Uterus (tissue), 4 donors: ENCODE measurements at places on chromosomes 2 and 18. TPM values are rescaled to one million over a fixed set of nuclear protein-coding genes. Genes with fewer than 3 reads are reported as not detected.
A peak's percentile ranks its signal among the peaks of the same experiment; 100 is the strongest.

DNA sequence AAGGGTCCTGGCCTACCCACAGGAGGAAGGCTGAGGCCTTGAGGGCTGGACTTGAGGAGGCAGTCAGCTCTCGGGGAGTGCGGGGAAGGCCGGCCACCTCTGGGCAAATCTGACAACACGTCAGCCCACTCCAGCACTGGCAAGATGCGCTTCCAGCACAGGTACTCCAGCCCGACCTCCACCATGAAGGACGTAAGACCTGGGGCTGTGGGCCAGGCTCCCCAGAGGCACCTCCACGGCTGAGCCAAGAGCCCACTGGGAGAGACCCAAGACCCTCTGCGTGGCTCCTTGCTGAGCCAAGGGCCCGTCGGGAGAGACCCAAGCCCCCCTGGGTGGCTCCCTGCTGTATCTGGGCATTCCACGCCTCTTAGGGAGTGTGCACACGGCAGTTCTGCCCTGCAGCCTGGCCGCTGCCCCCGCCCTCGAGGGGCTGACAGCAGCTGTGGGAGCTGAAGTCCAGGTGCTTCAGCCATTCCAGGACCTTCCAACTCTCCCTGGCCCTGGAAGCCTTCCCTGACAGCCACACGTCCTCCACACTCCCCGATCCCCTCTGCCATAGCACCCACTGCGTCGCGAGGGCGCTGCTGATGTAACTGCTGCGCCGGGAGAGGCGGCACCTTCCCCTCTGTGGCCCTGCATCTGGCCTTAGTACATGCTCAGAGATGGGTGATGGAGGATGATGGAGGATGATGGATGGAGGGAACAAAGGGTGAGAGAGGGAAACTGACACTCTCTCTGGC, 50.2 kb downstream of the BIN1 start:
- H3K4me1 ChIP-seq: no peaks in the 10 kb centered on the region
- no peaks in the 10 kb centered on the region for H3K27me3 ChIP-seq
- no peak overlapping the region for H3K4me3 ChIP-seq

Gene KATNAL2
- total RNA-seq: not detected

- no peak overlapping the region for H3K27ac ChIP-seq
- H3K36me3 ChIP-seq: no peaks in the 10 kb centered on the region
- no peak overlapping the region for H3K4me3 ChIP-seq
Measured at GRCh38 chr18:79274823-79275222, 120.9 kb upstream of the NFATC1 start.

GRCh38 chr2:6186332-6187151, 494.4 kb downstream of the SOX11 start:
- no peaks in the 10 kb centered on the region for H3K4me1 ChIP-seq
- no peaks in the 10 kb centered on the region for H3K36me3 ChIP-seq
- H3K27ac ChIP-seq: no peak overlapping the region
- no peak for DNase-seq

- H3K4me1 ChIP-seq: no peaks in the 10 kb centered on the region
- H3K4me3 ChIP-seq: no peak overlapping the region
- no peak for DNase-seq
- H3K27ac ChIP-seq: no peak overlapping the region
- H3K27me3 ChIP-seq: no peaks in the 10 kb centered on the region
- H3K36me3 ChIP-seq: no peaks in the 10 kb centered on the region
Measured at GRCh38 chr2:18611604-18612003, 22.2 kb upstream of the NT5C1B start.

DNA sequence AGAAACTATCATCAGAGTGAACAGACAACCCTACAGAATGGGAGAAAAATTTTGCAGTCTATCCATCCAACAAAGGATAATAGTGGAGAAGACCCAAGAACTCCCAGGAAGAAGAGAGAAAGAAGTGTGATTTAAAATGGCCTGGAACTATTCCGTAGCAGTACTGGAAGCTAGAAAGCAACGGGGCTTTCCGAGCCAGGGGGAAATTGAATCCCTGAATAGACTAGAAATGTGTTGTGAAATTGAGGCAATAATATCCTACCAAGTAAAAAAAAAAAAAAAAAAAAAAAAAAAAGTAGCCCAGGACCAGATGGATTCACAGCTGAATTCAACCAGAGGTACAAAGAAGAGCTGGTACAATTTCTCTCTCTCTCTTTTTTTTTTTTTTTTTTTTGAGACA, 69.3 kb downstream of the FARP2 start:
- no peak for DNase-seq
- H3K4me3 ChIP-seq: no peak overlapping the region
- H3K4me1 ChIP-seq: no peaks in the 10 kb centered on the region
- H3K36me3 ChIP-seq: no peaks in the 10 kb centered on the region

- no peak overlapping the region for H3K4me3 ChIP-seq
- H3K4me1 ChIP-seq: no peaks in the 10 kb centered on the region
- H3K36me3 ChIP-seq: no peaks in the 10 kb centered on the region
- DNase-seq: no peak
- H3K27ac ChIP-seq: no peak overlapping the region
- no peaks in the 10 kb centered on the region for H3K27me3 ChIP-seq
Measured at GRCh38 chr2:46276642-46277041, 20.6 kb upstream of the EPAS1 start.

DNA sequence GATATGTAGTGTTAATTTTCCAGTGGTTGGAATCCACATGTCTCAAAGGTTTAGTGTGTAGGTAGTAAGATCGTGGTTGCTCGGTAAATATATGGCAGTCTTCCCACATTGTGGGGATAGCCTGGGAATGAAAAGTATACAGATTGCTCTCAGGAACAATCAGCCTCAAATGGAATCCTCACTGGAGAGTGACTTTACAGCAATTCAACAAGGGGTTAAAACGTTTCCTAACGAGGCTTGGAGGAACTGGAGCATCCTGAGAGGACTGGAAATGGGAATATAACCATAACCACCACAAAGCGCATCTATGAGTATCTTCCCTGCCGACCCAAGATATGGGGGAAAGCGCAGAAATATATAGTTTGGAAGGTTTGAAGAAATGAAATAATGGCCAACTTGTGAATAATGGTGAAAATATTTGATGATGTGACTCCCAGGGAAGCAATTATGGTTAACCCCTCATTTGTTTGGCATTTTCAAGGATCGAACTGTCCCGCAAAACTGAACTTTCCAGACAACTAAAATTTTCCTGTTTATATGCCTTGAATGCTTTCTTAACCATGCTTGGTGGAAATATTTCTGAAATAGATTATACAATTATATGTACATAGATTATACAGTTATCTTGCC, 100.7 kb upstream of the FOSL2 start:
- no peak overlapping the region for H3K4me3 ChIP-seq
- H3K27ac ChIP-seq: no peak overlapping the region
- no peaks in the 10 kb centered on the region for H3K4me1 ChIP-seq

Gene AGXT
- total RNA-seq: not detected

DNA sequence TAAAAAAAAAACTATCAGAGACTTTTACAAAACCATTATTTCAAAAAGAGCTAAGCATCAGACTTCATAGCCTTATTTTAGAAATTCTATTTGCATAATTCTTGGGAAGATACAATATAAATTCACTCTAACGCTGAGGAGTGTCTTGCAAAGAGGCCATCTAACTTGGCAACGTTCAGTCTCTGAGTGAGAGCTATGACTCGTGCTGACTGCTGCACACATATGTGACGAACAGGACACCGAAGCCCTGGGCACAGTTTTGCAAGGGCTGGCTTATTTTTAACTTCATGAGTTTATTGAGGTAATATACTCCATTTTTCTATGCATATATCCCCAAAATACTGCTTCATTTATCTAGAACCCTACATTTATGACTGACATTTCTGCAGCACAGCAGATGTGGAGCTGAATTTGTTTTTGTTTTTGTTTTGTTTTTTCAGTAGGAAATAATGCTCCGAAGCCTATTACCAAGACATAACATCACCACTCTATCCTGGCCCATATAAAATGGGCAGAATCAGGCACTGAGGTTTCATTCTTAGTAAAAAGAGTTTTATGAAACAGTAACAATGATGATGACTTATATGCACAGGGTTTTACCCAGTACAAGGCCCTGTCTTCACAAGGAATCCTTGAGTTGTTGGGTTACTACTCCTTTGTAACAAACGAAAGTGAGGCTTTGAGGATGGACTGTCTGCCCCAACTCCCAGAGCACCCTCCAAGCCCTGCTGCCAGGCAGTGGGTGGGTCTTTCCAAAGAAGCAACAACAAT, 68.3 kb downstream of the CRACDL start:
- no peaks in the 10 kb centered on the region for H3K27me3 ChIP-seq
- no peak for DNase-seq
- H3K36me3 ChIP-seq: no peaks in the 10 kb centered on the region

GRCh38 chr2:84669122-84669521, 152.8 kb downstream of the DNAH6 start:
- H3K4me1 ChIP-seq: no peaks in the 10 kb centered on the region
- no peaks in the 10 kb centered on the region for H3K36me3 ChIP-seq
- no peak overlapping the region for H3K27ac ChIP-seq
- no peak for DNase-seq

Gene CXCR1
- 0.18 TPM for total RNA-seq

DNA sequence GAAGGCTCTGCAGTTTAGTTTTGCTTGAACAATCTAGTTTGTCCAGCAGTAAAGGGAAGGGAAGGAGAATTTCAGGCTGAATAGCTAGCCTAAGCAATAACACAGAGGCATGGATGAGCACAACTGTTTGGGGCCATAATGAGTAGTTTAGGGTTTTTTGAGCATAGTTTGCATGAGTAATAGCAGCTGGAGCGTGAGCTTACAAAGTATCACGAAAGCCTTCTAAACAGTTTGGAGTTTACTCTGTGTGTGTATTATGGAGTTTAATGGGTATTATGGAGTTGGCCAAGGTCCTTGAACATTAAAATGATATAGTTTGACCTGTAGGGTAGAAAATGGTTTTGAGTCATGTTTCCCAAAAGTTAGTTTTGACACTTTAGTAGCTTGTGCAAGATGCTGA, 782.3 kb downstream of the ERBB4 start:
- DNase-seq: no peak
- no peaks in the 10 kb centered on the region for H3K36me3 ChIP-seq
- H3K27ac ChIP-seq: no peak overlapping the region
- no peaks in the 10 kb centered on the region for H3K4me1 ChIP-seq
- no peaks in the 10 kb centered on the region for H3K27me3 ChIP-seq

DNA sequence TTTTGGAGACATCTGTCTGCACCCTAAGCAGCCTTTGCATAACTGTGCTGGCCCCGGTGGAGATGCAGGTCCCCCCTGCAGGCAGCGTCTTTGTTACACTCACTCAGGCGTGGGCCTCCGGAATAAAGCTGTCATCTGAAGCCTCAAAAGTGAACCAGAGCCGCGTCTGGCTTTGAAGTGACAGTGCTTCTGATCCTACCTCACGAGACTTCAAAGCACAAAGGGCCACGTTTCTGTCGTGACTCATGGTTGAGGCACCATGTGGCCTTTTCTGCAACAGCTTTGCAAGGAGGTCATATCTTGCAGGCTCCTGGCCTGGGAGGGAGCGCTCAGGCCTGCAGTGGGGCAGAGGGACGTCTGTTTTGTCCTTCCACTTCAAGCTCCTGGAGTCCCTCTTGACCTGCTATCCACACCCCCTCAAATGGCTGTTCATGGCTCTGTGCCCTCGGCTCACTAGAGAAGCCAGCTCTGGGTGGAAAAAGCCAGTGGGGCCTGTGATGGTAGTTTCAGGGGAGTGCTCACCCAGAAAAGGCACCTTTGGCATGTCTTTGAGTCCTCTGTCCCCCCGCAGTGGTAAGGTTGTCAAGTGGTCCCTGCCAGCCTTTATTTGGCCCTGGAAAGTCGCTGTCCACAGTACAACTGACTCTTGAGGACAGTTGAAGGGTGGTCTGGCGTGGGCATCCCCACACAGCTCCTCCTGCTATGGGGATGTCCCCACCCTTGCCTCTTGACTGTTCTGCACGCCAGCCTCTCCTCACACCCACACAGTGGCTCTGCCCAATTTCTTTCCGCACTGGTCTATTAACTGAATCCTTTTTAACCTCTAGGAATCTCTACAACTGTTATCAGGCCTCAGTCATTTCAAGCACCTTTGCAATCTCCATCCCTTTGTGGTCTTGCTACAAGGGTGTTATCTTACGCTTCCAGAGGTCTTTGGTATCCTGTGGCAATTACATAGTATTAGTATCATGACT, 19.3 kb downstream of the GPR55 start:
- no peaks in the 10 kb centered on the region for H3K27me3 ChIP-seq
- no peak overlapping the region for H3K4me3 ChIP-seq
- no peaks in the 10 kb centered on the region for H3K36me3 ChIP-seq
- H3K4me1 ChIP-seq: no peaks in the 10 kb centered on the region
- peak; percentile 3 for DNase-seq
- no peak overlapping the region for H3K27ac ChIP-seq

- no peaks in the 10 kb centered on the region for H3K27me3 ChIP-seq
- H3K36me3 ChIP-seq: no peaks in the 10 kb centered on the region
- no peak overlapping the region for H3K27ac ChIP-seq
- no peak overlapping the region for H3K4me3 ChIP-seq
- DNase-seq: peak; percentile 11
Measured at GRCh38 chr2:20561637-20562454, 89.1 kb downstream of the HS1BP3 start.

GRCh38 chr2:240377366-240377765, 58.1 kb upstream of the GPC1 start:
- no peak for DNase-seq
- H3K4me3 ChIP-seq: no peak overlapping the region
- H3K27ac ChIP-seq: no peak overlapping the region

GRCh38 chr2:139122711-139123158, 342.5 kb upstream of the NXPH2 start:
- H3K4me1 ChIP-seq: no peaks in the 10 kb centered on the region
- H3K27me3 ChIP-seq: no peaks in the 10 kb centered on the region
- H3K4me3 ChIP-seq: no peak overlapping the region
- peaks cover 3% of the 10 kb centered on the region for H3K36me3 ChIP-seq

Gene IL36B
- total RNA-seq: not detected

- DNase-seq: no peak
- peaks cover 5% of the 10 kb centered on the region for H3K4me1 ChIP-seq
- H3K36me3 ChIP-seq: no peaks in the 10 kb centered on the region
- H3K27me3 ChIP-seq: no peaks in the 10 kb centered on the region
- no peak overlapping the region for H3K4me3 ChIP-seq
Measured at GRCh38 chr2:101827246-101827645, 129.7 kb downstream of the MAP4K4 start.
